ENCODE measurements at places on chromosomes 5 and 9.

GRCh38 chr9:38382141-38382540 is 10.4 kb upstream of the ALDH1B1 start:
- no peak for DNase-seq

DNA sequence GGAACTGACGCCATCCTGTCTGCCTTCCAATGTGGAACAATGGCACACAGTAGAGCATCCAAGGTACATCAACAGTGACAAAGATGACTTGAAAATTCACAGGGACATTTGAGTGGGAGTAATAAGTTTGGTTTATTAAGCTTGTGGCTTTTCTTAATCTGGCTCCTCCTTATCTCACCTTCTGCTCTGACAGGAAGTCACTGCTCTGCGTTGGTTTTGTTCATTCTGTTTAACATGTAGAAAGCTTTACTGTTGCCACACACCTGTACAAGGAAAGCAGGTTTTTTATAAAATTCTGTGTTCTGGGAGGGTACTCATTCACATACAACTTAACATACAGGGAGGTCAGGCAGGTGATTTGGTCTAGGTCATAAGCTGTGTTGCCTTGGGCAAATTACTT is 1.6 kb upstream of the GZMK start:
- DNase-seq: no peak

GRCh38 chr5:161546470-161547301 is at the start of gene GABRB2:
GABRB2 (minus strand) TSS chr5:161546725; CDS start chr5:161546643, 82 bp downstream.
- DNase-seq: peak; percentile 32

DNA sequence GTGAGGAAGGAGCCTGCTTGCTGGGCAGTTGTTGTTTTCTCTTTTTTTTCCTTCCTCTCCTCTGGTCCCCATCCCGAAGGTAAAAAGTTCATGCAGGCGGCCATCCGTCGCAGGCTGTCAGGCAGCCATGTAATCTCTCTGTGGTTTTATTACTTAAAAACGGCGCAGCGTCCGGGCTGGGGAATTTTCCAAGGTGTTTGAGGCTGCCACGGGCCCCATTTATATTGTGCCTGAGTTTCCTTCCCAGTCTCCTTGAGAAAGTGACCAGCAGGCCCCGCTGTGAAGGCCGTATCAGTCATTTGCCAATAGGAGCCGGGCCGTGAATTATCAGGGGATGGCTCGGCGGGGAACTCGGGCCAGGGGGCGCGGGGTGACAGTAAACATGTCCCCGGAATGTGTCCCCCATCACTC is 289.7 kb downstream of the PBX3 start:
- DNase-seq: no peak

- DNase-seq: no peak
Measured at GRCh38 chr9:22617156-22617555, 170.5 kb downstream of the DMRTA1 start.

GRCh38 chr9:85940832-85941621 is at the start of gene NAA35:
NAA35 (plus strand) TSS chr9:85941146; CDS start chr9:85942160, 1,014 bp downstream.
- peak; percentile 98 for DNase-seq

- DNase-seq: no peak
Measured at GRCh38 chr5:83472508-83473345, 1.2 kb downstream of the VCAN start.

- no peak for DNase-seq
Measured at GRCh38 chr9:68997666-68998065, 16.2 kb downstream of the PRKACG start.

GRCh38 chr5:1300581-1301083 is 5.8 kb upstream of the TERT start:
- DNase-seq: no peak

DNA sequence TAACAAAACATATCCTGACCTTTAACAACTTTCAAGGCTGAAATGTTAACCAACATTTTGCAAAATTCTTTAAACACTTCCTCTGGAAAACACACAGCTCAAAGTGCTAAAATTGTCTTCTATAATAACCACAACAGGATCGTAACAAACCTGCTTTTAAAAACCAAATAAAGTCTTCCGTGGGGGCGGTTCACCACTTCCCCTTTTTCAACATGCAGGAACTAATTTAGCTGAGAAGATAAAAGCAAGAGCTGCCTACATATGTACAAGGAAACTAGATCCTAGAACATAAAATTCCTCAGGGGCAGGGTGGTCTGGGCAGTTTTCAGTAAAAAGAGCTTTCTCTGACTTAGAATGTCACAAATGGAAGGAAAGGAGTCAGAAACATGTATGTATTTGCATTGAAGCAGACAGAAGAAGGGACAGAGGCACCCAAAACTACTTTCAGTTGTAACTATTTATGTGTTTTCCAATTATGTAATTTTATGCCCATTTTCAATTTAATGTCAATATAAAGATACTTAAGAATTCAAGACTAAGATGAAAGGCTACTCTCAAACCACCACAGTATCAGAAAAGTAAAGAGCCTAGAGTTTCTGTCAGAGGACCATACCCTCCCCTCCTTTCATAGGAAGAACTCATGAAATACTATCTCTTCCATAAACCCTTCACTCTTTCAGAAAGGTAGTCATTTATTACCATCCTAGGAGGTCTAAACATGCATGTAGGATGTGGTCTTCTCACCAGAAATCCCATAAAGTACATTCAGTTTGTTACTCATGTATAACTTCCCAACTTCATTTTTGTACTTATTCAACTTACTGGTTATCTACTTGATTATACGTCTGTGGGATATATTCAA is 185.9 kb upstream of the RASA1 start:
- DNase-seq: peak; percentile 96

- no peak for DNase-seq
Measured at GRCh38 chr5:73445665-73446630, 2.6 kb downstream of the FOXD1 start.

DNA sequence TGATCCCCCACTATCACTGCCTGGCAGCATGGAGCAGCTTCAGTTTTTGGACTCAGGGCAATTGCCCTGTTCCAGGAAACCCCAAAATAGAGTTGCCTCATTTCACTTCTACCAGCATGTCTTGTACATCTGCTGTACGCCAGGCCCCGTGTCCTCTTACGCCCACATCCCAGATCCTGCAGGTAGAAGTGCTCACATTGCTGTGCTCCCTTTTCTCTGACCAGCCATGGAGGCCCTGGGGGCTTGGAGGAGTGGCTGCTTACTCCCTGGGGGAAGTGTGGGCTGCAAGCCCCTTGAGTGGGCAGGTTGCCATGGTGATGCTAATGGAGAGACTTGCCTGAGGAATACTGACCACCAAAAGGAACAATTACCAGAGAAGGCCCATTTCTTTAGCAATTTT is 55.6 kb upstream of the KCNIP1 start:
- DNase-seq: no peak

GRCh38 chr5:137129886-137130680 is 369.0 kb downstream of the SPOCK1 start:
- DNase-seq: no peak

DNA sequence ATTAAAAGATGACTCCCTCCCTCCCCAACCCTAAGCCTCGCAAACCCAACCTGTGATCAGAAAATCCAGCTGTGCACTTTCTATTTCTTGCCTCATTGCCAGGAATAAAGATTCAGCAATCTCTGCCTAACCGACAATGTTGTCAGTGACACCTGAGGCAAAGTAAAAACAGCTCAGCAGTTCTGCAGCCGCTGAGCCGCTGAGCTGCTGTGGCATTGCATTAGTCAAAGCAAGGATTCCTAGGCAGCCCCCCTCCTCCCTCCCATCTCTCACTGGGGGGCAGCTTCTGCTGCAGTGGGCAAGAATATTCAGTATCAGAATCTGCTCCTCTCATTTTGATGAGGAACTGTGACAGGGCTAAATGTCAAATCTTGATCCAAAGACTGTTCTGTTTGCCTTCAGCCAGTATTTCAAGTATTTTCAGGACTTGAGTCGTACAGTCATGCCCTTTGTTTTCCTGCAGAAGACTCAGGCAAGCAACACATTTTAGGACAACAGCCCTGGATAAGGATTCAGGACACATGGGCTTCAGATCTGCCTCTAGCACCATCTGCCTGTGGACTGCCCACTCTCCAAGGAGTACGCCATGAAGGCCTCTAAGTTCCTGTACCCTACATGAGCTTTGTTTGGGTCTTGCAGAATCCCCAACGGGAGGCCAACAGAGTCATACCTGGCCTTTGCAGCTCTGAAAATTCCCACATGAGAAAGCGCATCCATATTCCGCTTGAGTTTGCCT is 41.1 kb upstream of the DAP start:
- no peak for DNase-seq

DNA sequence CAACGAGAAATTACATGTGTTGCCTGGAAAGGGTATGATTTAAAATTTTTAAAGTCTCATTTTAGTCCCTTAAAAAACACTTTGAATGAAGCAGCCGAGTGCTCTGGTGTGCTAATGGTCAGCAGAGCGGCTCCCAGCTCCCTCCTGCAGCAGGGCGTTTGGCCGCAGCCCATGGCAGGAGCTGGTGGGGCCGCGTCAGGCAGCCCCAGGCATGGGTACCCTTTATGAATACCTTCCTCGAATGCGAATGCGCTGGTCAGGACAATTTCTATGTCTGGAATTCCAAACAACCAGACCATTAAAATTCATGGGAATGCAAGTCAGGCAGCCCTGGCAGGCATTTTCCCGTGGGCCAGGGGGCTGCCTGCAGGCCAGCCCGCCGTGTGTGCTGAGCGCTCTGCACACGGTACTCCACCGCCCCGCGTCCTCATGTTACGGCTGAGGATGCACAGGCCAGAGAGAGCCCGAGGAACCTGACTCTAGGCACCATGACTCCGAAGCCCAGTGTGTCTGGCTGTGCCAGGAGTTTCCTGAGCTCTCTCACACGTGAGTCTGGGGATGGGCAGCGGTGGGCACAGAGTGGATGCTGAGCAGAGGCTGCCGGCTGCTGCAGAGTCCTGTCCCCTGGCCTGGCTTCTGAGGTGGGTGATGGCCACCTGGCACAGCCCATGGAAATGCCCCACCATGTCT is 123.7 kb downstream of the WNK2 start:
- no peak for DNase-seq

DNA sequence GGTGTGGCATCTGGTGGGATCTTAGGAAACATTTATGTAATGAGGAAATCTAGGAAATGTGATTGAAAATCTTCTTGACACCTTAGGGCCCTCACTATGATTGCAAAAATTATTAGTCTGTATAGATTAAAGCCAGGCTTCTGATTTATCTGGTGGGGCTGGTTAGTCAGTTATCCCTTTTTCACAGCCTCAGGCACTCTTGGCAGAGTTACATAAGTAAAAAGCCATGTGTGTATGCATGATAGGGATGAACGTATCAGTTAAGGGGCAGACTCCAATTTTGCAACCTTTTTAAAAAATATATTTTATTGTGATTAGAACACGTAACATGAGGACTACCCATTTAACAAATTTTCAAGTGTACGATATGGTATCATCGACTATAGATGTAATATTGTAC is 30.6 kb upstream of the RAB14 start:
- DNase-seq: no peak

Measured in MV-4-11 (cell line).